Hematopoietic multipotent progenitor cell treated with erythropoietin and hydrocortisone succinate and interleukin-3 and kit ligand, for 17 days (in vitro differentiated cells): ENCODE measurements at places on chromosomes 6 and 20.

DNA sequence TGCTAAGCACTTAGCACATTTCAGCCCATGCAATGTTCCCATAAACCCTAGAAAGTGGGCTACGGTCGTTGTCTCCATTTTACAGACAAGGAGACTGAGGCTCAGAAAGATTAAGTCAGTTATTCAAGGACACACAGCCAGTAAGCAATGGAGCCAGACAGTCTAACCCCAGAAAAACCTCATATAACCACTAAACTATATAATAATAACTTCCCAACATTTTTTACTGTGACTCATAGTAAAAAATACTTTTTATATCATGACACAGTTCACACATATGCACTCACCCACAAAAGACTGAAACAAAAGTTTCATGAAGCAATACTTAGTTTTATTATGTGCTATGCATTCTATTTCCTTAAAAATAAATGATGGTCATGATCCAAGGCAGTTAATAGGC is 66.2 kb upstream of the EYA2 start:
- DNase-seq: no peak

DNA sequence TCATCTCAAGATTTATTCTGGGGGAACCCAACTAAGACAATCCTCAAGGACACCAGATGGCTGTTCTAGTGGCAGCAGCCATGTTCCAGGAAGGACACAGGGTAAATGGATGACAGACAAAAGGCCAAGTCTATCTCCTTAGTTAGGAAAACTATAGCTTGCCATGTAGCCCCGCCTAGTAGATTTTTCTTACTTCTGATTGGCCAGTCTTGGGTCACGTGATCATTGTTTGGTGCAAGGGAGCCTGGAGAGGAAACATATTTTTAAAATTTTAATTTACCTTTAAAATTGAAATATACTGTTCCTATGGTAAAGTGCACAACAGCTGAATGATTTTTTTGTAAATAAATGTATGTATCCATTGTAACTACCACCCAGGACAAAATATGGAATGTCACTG is 4.4 kb upstream of the KCNS1 start:
- no peak for DNase-seq

DNA sequence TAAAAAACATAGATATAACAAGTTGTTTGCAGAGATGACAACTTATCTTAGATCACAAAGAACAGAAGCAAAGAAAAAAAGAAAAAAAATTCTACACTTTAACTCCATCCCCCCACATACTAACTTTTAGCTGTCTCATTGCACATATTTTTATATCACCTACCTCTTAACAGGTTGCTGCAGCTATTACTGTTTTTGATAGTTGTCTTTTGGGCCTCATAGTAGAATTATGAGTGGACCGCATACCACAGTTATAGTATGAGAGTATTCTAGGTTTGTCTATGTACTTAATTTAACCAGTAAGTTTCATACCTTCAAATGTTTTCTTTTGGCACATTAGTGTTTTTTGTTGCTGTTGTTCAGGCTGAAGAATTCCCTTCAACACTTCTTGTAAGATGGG is 12.3 kb downstream of the RSPH3 start:
- DNase-seq: no peak

DNA sequence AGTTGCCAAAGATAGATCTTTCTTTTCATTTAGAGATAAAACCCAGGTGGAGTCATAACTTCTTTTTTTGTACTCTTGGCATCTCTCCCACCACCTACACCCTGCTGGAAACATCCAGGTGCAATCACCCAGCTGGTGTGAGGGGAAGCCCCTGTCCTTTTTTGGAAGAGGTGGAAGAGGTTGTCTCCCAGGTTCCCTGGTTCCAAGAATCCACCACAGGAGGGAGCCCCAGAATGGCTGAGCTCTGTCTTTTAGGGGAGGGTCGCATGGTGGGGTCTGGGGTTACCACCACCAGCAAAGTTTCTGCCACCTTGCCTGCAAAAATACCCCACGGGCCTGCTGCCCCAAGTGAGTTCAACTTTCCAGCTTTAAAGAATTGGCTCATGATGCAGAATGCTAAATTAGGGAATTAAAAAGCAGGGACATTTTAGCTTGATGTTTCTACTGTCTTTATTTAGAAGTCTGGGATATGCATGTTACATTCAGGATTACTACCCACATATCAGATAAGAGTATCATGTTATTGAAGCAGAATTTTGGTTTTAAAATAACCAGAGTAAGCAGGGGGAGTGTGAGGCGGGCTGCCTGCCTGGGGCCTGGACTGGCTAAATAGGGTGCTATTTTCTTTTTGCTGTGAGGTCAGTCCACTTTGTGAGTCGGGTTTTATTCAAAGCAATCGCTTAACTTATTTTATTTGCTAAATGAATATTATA is 11.0 kb downstream of the SMOC2 start:
- no peak for DNase-seq

- no peak for DNase-seq
These were observed 406.3 kb upstream of the RGS17 start for GRCh38 chr6:153537422-153537821.

- DNase-seq: peak; percentile 43
These were observed 11.4 kb upstream of the TSPYL4 start for GRCh38 chr6:116265041-116265829.

GRCh38 chr6:170173335-170173881 is 117.5 kb downstream of the DLL1 start:
- no peak for DNase-seq

DNA sequence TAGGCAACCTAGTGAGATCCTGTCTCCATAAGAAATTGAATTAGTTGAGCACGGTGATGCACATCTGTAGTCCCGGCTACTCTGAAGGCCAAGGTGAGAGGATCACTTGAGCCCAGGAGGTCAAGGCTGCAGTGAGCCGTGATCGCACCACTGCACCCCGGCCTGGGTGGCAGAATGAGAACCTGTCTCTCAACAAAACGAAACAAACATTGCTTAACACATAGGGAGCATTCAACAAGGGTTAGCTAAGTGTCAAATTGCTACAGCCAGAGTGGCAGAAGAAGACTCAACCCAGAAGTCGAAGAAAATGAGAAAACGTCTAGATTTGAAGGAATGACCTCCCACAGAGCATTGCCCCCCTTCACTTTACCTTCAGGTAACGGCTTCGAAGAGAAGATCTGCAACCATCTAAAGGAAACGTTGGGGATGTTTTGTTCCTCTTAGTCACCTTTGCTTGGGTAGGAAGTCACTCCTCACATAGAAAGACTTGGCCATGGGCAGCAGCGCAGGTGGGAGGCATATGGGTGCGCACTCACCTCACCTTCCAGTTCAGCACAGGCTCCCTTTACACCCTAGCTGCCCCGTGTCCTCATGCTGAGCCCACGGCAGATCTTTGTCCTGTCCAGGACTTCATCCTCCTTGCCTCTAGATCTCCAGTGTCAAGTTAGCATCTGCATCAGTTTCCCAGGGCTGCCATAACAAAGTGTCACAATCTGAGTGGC is 63.7 kb upstream of the SHLD1 start:
- no peak for DNase-seq
